ENCODE measurements at places on chromosomes 4 and X.

GRCh38 chrX:154596290-154596929, 11.5 kb downstream of the CTAG1A start:
- no peak for DNase-seq

- DNase-seq: no peak
These were observed 57.1 kb upstream of the DDX3X start for GRCh38 chrX:41276661-41277506.

GRCh38 chr4:154471526-154472331, 19.9 kb downstream of the DCHS2 start:
- no peak for DNase-seq

DNA sequence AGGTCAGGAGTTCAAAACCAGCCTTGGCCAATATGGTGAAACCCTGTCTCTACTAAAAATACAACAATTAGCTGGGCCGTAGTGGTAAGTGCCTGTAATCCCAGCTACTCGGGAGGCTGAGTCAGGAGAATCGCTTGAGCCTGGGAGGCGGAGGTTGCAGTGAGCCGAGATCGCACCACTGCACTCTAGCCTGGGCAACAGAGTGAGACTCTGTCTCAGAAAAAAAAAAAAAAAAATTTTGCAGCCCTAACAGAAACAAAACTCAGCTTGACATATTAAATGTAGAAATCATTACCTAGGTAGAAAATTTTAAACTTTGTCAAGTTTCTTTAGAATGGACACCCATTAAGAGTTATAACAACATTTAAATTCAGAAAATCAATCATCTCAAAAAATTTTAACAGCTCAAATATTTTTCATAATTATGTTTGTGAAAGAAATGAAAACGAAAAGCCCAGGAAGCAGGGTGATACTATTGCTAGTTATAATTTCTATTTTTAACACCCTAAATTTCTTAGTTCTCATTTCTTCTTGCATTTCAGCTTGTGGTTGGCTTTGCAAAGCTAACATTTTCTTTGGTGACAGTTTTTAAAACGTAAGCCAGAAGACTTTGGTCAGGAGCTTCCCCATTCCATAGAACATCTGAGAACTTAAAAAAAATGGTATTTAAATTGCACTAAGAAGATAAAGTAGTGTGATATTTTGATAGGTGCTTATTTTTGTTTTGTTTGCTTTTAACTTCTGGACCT, 33.3 kb upstream of the RBBP7 start:
- no peak for DNase-seq

DNA sequence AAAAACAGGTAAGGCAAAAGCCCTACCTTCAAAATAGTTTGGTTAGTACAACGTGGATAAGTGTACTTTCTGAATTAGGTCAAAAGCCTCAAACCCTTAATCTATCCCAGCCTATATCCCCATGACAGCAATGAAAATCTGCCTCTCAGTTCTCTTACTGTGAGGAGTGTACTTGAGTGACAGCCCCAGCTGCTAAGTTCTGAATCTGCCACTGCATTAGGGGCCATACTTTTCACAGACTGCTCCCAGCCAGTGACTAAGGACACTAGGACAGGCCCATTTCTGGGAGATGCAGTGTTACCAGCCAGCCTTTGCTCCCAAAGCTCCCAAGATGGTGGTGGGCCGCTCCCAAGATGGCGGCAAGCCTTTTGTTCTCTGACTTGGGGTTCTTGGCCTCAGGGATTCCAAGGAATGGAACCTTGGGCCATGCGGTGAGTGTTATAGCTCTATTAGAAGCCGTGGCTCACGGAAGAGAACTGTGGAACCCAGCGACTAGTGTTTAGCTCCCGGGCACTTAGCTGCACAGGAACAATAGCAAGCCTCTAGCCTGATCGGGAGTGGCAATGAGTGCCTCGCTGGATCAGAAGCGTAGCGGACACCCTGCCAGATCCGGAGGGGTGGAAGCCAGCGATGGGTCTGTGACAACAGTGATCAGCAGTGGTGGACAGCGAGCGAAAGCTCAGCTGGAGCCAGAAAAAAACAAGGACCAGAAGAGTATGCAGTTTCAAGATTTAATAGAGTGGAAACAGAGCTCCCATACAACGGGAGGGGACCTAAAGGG, 175.6 kb upstream of the NRK start:
- no peak for DNase-seq

DNA sequence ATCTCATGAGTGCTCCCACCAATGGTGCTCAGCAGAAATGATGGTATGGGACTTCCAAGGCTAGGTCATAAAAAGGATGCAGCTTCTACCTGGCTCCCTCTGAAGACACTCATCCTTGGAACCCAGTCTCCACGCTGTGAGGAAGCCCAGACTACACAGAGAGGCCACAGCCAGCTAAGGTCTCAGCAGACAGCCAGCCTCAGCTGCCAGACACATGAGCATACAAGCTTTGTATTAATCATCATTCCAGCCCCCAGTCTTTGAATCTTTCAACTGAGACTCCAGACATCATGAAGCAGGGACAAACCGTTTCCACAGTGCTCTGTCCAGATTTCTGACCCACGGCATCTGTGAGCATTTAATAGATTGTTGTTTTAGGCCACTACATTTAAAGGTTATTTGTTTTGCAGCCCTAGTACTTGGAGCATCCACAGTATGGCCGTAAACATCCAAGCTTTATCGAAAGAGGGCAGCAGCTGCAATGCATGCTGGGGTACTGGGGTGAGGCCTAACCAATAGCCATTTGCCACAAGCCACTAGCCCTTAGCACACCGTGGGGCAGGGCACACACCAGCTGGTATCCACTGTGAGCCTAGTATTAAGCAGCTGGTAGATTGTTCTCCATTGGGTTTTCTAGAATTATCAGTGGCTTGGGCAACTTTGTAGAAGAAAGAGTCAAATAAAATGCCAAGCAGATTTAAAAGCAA, 449.1 kb downstream of the BCOR start:
- no peak for DNase-seq

DNA sequence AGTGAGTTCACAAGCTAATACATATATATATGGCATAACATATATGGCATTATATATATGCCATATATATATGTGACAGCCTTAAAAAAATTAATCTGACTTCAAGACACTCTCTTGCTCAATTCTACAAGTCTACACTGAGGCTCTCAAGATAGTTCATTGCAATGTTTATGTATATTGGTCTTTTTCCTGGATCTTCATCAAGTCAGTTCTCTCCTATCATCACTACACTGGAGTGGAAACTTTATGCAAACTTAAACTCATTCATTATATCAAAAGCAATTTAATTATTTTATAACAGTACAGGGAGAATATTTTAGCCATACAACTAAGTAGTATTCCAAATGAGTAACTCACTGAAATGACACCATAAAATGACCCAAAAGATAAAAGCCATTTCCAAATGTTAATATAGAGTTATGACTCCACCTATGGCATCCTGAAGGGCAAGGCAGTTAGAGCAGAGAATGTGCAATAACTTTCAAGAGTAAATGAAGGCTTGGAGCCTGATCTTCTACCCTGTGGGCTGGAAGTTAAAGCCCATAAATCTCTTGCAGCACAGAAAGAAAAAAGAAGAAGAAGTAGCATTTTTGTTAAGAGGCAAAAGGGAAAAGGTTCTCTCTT, 176.3 kb upstream of the SLIT2 start:
- no peak for DNase-seq

Measured in activated CD8-positive, alpha-beta memory T cell treated with anti-CD3 and anti-CD28 coated beads, Interleukin-2, amount 50 U/mL, for 4 hours (primary cell).